ENCODE measurements at places on chromosomes 5 and 9.
A peak's percentile ranks its signal among the peaks of the same experiment; 100 is the strongest.

DNA sequence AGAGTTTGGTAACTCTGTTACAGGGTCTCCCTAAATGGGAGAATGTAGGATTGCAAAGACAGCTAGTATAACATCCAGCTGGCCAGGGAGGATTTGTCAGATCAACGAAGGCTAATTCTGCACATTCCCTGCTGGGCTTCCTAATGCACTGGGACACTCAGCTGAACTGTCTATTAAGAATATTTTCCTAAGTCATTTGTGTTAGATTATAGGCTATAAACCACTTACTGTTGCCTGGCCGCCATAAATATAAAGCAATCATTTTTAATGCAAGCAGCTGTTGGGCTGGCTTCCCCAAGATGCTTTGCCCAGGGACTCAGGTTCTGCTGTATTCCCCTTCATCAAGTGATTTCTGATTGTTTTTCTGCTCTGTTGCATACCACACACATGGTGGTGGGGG is 35.3 kb upstream of the SLIT3 start:
- DNase-seq: no peak

- DNase-seq: peak; percentile 59
Measured at GRCh38 chr9:108609227-108609896, 246.4 kb downstream of the ACTL7B start.

DNA sequence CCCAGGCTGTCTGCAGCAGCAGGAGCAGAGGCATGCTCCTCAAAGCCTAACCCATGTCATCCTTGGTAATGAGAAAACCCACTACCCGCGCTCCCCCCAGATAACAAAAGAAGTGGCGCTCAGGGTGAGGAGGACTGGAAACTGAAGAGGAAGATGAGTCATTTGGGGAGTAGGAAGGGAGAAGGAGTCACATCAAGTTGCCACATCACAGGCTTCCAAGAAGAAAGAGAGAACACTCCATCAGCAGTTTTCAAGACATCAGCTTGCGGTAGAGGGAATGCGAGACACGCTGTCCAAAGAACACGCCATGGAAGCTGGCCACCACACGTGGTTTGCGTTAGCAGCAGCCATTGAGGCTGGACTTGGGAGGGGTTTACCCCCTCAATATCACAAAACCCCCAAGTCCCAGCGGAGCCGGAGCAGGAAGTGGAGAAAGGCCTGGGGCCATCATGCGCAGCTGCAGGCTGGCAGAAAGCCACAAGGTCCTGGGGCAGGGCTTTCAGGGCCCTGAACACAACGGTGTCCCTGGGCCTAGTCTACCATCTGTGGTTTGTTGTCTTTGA is 41.5 kb downstream of the SH3PXD2B start:
- DNase-seq: peak; percentile 100

DNA sequence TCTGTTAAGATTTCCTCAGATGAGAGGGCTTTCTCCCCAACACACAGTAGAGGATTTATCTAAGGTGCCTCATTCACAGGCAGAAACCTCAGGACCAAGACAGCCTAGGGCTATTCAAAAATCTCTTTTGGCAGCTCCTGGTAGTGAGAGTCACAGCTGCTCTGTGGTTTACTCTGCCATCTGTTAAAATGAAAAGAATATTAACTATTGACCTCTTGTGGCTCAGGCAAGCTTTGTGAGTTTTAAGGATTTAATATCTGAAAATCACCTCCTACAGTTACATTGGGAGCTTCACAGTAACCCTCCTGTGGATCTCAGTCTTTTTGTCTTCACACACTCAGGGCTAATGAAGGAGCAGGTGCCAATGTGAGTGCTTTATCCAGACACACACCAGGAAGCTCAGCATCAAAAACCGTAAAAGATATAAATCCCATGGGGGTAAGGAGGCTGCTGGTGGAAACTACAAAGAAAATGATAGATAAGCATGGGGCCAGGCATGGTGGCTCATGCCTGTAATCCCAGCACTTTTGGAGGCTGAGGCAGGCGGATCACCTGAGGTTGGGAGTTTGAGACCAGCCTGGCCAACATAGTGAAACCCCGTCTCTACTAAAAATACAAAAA is 29.7 kb downstream of the PPP1R2B start:
- no peak for DNase-seq

- DNase-seq: peak; percentile 65
Measured at GRCh38 chr9:114278881-114279570, 43.9 kb upstream of the ORM1 start.

DNA sequence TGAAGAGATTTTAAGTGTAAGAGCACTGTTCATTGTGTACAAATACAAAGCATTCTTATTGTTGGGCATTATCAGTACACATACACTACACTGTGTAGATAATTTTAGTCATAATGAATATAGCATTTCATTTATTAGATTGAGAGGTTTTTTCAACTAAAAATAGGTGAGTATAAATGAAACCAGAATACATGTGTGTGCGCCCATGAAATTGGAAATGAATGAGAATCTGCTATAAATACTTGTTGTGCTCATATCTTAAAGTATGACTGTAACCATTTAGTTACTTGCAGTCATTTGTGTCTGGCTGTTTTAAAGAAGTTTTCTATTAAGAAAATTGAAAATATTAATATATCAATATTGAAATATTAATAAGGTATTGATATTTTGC is 189.0 kb upstream of the MEF2C start:
- DNase-seq: no peak

GRCh38 chr5:96079962-96080361 is 118.3 kb upstream of the ELL2 start:
- DNase-seq: no peak

DNA sequence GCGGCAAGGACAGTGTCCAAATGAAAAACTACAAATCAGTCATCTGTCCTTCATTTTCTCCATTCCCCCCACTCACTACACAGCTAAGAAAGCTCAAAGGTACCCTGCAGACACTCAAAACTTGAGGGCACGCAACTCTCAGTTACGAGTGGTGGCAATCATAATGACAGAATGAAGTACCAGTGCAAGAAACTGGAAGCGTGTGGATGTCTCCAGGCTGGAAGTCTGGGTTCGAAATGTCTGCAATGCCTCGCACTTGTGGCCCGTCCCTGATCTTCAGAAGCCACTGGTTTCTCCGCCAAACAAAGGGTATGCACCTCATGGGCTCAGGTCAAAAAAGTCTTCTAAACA is 597 bp upstream of the CENPH start:
- DNase-seq: no peak

GRCh38 chr5:130836729-130837649 is 328.1 kb downstream of the HINT1 start:
- peak; percentile 0 for DNase-seq

GRCh38 chr9:80143899-80144298 is 572.1 kb downstream of the TLE4 start:
- DNase-seq: no peak

DNA sequence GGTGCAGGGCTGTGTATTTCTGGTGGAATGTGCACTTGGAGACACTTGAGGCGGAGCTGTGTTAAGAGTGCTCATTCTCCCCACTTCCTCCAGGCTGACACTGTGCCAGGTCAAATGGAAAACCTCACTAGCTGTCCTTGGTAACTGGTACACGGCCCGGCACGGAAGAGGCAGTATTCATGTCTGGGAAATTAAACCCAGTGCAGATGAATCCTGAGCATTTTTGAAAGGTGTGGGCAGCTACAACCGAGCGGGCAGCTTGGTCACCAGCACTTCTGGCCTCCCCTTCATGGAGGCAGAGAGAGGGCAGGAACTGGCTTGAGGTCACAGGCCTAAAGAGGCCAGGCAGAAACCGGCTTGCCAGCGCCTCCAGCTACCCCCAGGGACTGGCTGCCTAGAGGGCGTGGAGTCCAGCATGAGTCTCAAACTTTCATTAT is 1.6 kb downstream of the CLPTM1L start:
- no peak for DNase-seq
